ENCODE measurements at places on chromosomes 1 and 21.

DNA sequence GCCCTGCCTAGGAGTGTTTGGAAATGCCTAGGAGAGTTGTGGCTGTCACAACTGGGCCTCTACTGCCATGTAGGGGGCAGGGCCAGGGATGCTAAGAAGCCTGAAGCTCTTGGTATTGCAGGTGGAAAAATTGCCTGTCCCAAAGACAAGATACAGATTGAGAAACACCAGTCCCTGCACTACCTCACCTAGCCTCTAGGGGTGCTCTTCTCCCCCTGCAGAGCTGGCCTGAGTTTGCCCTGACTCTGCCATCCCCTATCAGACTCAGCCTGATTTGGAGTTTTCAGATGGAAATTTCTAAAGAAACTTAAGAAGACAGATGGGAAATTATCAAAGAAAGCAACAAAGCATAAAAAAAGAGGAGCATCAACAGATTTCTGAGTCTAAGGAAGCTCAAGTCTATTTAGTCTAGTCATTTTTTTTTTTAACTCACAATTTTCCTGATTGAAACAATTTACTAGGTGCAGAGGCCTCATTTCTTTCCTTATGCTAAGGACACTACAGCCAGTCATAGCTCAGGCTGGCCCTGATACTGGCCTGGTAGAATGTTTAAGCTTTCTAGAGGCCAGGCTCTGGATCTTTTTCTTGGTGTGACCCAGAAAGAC lies 61.4 kb upstream of the LRRN2 start:
- DNase-seq, result peak; percentile 14

DNA sequence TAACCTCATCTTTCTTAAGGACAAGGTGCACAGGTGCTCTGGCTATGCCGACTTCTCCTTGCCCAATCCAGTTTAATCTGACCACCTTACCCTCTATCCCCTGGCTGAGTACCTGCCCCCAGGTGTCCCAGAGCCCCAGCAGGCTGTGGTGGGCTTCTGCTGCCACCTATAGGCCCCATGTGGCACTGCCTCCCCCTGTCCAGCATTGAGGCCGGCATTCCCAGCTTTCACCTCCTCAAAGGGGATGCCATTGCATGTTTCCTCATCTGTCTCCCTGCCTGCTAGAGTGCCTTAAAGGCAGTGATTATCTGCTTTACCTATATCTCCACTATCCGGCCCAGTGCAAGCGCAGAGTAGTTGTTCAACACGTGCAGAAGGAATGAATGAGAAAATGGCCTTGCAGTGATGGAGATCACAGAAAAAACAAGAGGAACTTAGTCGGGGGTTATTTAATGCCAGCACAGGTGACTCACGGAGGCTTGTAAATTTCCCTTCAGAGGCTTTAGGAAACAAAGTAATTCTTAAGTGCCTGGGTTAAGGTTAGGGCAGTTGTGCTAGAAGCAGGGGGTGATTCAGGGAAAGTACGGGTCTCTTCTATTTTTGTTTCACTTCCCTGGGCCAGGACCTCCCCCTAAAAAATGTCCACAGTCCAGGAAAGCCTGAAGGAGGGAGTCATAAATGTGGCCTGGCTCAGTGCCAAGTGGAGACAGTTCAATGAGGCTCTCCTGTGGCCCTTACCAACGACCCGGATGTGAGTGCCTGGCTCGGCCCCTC lies 131.8 kb upstream of the NGF start:
- DNase-seq, result no peak

DNA sequence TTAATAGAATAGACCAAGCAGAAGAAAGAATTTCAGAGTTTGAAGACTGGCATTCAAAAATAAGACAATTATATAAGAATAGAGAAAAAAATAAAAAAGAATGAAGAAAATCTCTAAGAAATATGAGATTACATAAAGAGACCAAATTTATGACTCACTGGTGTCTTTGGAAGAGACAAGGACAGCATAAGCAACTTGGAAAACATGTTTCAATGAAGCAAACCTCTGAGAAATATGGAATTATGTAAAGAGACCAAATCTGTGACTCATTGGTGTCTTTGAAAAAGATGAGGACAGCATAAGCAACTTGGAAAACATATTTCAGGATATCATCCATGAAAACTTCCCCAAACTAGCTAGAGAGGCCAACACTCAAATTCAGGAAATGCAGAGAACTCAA lies 60.4 kb upstream of the LYPLAL1 start:
- no peak for DNase-seq

DNA sequence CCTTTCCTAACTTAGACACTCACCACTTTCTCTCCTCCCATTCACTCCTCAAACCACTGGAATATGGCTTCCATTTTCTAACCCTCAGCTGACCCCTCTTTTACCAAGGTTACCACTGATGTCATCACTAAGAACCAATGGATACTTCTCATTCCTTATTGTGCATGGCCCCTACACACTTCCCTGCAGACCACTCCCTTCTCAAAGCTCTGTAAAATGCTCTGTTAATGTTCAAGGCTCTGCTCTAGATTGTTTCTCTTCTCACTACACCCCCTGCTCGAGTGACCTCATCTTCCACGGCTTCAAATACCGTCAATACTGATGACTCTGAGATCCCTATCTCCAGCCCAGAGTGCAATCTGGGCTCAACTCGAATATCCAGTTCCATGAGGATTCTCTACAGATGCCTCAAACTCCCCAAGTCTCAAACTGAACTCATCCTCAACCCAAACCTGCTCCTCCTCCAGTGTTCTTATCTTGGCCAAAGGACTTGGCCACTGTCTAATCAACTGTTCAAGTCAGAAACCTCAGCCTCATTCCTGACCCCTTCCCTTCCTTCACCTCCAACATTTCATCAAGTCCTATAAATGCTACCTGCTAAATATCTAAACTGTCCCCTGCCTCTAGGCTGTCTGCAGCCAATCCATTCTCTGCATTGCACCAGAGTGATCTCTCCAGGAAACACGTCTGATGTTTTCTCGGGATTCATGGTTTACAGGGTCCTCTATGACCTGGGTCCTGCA lies 41.3 kb upstream of the BMP8B start:
- DNase-seq, result no peak

DNA sequence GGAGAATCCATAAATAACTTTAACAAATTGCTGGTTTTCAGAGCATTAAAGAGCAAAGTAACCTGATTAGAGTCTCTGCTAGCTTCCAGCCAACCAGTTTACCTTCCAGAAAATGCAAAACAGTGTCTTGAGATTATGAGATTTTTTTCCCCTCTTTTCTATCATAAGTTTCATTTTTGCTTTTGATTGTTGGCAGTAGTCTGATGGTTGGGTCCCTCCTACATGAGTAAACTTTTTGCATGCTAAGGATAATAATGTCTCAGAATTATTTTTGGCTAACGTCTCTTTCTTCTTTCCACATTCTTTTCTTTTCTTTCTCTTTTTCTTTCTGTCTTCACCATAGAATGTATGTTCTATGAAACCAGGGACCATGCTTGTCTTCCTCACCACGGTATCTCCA lies 6.3 kb upstream of the ADAMTS5 start:
- DNase-seq, result no peak

- DNase-seq, result peak; percentile 39
Observed at GRCh38 chr1:37513795-37514349, 694 bp downstream of the MEAF6 start.

- DNase-seq, result no peak
Observed at GRCh38 chr1:50110656-50111055, 1.9 kb downstream of the ELAVL4 start.

GRCh38 chr1:245541369-245541768 lies 386.6 kb downstream of the KIF26B start:
- DNase-seq, result no peak

- DNase-seq, result no peak
Observed at GRCh38 chr1:159152031-159152430, 19.4 kb upstream of the CADM3 start.

DNA sequence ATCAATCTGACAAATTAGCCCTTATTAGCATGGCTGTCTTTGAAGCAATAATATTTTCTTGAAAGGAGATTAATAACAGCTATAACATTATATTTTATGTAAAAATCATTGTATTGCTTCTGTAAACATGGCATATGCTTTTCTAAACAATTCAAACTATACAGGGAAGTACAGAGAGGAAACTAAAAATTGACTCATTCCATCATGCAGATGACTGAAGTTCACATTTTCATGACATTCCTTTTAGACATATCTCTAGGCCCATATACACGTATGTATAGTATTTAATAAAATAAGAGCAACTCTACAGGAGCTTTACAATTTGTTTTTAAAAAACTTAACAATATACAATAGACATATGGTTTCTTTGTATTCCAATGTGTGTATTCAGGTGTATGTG lies 5.6 kb upstream of the DHCR24 start:
- DNase-seq, result no peak

- no peak for DNase-seq
Observed at GRCh38 chr1:61420909-61421835, 303.8 kb downstream of the TM2D1 start.

DNA sequence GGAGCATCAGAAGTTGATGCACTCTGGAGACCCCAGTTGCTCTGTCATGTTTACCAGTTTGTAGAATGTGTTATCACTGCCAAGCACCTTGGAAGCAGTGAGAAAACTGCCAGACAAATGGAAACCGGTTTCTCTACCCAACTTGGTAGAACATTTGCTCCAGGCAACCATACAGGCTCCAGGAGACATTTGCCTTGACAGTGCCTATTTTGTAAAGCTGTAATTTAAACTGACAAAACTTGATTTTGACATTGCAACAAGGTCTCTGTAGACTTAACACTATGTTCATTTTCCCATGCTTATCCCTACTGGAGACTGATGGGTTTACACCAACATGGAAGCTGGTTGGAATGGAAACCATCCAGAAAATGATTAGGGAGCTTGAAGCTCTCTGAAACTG lies 97.6 kb downstream of the ROR1 start:
- DNase-seq, result no peak

- no peak for DNase-seq
Observed at GRCh38 chr1:176863613-176864012, 300.9 kb downstream of the ASTN1 start.

DNA sequence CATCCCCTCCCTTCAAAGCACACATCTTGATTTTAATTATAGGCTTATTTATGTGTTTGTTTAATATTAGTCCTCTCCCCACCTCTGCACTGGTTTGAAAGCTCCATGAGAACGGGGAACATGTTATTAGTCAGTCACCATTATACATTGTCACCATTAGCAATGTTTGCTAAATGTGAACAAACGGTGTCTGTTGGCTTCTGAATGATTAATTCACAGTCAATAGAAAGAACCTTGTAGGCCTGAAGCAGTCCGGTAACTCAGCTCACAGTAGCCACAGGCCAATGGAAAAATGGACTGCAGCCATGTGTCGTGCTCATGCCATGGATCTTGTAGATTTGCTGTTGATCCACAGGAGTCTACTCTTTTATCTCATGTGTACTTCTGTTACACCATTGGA lies 49.7 kb upstream of the NHLH2 start:
- DNase-seq, result no peak
